ENCODE measurements at places on chromosomes 1 and 21. TPM values are rescaled to one million over a fixed set of nuclear protein-coding genes. Genes with fewer than 3 reads are reported as not detected.
A peak's percentile ranks its signal among the peaks of the same experiment; 100 is the strongest.

- DNase-seq, result no peak
Observed at GRCh38 chr1:66386712-66387111, 147.2 kb upstream of the SGIP1 start.

GRCh38 chr1:244876228-244876910 is 12.0 kb upstream of the HNRNPU start:
- no peak for DNase-seq

DNA sequence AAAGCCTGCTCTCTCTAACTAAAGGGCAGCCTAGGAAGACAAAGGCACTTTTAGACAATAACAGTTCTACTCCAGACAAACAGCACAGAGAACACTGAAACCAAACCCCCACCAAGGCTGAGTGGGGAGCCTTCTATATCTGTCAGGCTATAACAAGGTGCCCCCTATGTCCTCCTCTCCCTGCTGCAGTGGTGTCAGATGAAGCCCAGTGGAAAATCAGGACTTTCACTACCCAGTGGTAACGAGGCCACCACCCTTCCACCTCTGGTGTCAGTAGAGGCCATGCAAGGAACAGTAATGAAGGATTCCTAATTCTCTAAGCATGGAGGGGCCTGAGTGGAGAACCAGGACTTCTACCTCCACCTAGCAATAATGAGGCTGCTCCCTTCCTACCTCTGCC is 83.7 kb downstream of the ZSWIM5 start:
- no peak for DNase-seq

Gene AK4
- 28.3 TPM for total RNA-seq

GRCh38 chr1:158179301-158180041 is 1.2 kb upstream of the CD1D start:
- no peak for DNase-seq

- peak; percentile 41 for DNase-seq
Observed at GRCh38 chr1:35030756-35031446, 844 bp downstream of the ZMYM6 start.

- no peak for DNase-seq
Observed at GRCh38 chr1:78426408-78426807, 64.4 kb upstream of the PTGFR start.

Gene CNR2
- total RNA-seq, result not detected

Gene SPRR2E
- total RNA-seq, result not detected

GRCh38 chr1:195617106-195617505 is 991.1 kb downstream of the KCNT2 start:
- no peak for DNase-seq

GRCh38 chr1:33273961-33274371 is 17.7 kb downstream of the ZNF362 start:
- DNase-seq, result no peak

Gene CACNA1S
- total RNA-seq, result not detected

- DNase-seq, result no peak
Observed at GRCh38 chr1:218712677-218713076, 367.5 kb downstream of the TGFB2 start.

- DNase-seq, result no peak
Observed at GRCh38 chr1:234897754-234898454, 230.7 kb downstream of the TOMM20 start.

- DNase-seq, result no peak
Observed at GRCh38 chr1:190258003-190258402, 219.7 kb downstream of the BRINP3 start.

DNA sequence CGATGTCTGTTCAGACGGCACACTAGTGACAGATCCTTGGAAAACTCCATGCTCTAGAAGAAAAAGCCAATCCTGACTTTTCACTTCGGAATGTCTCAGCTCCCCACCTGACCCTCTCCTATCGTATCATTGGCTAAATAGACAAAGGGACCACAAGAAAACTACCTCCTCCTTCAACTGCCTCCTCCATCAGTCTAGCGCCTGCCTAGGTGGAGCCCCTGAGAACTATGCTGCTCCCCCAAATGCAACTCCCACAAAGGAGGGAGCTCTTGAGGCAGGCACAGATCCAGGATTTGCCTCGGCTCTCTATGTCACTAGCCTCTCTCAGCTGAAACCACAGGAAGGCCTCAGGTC is 148.4 kb downstream of the TOMM20 start:
- no peak for DNase-seq

Gene CFH
- total RNA-seq, result 0.60 TPM

DNA sequence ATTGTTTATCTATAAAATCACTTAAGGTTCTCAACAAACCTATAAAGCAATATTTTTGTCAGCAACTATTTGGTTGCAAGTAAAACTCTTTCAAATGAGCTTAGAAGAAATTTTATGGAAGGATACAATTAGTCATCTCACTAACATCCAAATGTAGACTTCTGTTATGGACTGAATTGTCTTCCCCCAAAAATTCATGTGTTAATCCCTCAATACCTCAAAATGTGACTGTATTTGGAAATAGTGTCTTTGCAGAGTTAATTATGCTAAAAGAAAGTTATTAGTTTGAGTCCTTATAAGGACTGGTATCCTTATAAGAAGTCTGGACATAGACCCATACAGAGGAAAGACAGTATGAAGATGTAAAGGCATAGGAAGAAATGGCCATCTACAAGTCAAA is 357.8 kb upstream of the PRMT6 start:
- no peak for DNase-seq

- DNase-seq, result peak; percentile 46
Observed at GRCh38 chr1:1123581-1124507, 8.0 kb upstream of the C1orf159 start.

GRCh38 chr1:159895286-159895685 is 4.7 kb downstream of the CFAP45 start:
- no peak for DNase-seq

Gene TLR5
- total RNA-seq, result not detected

- no peak for DNase-seq
Observed at GRCh38 chr1:167463875-167464575, 54.3 kb downstream of the CD247 start.

DNA sequence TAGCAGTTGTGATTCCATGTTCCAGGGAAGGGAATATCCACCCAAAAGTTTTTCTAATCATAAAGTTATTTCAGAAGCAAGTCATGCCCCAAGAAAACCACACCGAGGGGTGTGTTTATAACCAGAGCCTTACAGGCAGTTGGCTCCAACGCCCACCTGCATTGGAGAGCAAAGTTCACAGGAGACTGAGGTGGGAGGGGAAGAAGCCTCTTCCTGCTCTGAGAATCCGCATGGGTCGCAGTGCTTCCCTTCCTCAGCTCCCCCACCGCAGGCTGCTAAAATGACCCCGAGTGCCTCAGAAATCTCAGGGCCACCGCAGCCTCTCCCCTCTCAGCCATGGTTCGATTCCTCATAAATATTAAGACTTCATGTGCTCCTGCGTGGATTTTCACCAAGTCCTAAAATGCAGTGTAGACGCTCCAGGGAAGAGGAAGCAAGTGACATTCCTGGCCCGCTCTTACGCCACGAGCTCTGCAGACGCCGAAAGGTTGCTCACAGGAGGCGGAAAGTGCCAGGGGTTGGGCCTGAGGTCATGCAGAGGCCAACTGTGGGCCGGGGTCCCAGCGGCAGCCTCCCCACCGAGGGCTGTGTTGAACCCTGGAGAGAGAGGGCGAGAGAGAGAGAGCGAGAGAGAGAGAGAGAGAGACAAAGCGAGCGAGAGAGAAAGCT is 13.4 kb upstream of the SPSB1 start:
- no peak for DNase-seq

Gene NGF
- total RNA-seq, result 0.84 TPM

Gene GUCA2B
- total RNA-seq, result not detected

- DNase-seq, result no peak
Observed at GRCh38 chr1:198318085-198318484, 161.3 kb downstream of the NEK7 start.

- DNase-seq, result no peak
Observed at GRCh38 chr1:78088015-78088414, 42.2 kb downstream of the GIPC2 start.

DNA sequence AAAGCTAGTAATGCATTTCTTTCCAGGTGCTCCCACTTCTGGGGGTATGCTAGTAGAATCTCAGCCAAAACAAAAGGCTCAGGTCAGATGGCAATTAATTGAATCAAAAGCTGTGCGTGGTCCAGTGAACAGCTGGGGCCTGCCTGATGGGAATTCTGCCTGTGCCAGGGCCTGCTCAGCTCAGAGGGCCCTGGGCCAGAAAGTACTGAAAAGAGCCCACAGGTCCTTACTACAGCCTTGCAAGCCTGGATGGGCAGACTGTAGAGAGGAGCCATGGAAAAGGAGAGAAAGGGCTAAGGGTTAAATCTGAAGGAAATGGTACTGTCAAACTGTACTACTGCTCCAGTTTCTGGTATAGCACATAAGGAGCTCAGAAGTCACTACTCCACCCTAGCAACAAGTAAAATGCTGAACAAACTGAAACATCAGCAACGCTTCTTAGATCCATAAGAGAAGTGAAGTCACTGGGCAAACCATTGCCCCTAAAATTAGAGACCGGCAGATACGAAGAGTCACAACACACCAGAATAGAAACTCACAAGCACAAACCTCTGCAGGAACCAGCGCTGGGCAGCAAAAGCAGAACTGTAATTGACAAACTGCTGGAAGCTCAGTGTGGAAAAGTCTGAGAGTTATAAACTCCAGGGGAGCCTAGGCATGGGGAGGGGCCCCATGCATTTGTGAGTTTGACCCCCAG is 121.1 kb upstream of the SYT6 start:
- no peak for DNase-seq

DNA sequence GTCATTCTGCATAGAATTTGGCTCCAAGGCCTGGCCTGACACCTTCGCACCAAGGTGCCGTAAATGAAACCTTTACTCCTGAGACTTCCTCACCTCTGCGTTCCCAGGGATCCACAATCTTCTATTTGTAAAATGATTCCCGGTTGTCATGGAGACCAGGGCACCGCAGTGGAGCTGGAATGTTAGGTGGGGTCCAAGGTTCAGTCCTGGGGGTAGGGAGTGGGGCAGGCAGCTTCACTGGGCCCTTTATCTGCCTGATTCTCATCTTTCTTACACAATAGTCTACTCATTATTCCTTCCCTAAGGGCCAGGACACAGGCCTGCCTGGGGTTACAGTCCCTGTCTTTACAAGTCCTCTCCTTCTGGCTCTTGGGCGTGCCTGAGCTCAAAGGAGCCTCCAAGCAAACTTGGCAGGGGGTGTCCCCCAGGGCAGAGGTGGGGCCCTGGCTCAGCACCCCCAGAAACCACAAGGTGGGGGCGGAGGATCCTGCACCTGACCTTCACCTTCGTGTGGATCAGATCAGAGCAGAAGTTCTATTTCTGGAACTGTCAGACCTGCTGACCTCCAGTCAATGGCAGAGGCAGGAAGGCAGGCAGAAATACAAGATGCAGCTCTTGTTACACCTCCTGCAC is 51.1 kb downstream of the RIPK4 start:
- DNase-seq, result peak; percentile 6

DNA sequence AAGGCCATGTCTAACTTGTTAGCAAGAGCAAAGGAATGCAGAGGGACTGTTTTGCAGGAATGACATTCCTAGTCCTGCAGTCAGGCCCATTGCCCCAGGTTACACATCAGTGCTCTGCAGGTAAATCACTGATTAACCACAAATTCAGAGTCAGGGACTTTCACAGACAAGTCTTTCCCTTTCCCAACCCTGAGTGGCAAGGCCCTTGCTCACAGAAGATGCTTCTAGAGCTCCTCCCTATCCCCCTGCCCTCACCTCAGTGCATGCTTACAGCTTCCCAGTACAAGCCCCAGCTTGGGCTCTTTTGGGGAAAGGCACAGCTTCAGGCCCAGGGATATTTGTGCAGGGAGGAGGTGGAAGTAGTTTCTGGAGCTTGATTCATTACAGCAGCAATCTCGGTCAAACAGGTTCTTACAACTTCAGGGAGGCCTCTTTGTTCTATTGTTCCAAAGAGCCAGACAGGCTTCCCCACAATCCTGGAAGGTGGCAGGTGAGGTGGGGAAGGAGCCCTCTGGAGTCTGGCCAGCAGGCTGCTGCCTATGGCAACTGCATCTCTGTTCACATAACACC is 53.9 kb downstream of the CASQ2 start:
- no peak for DNase-seq

- DNase-seq, result no peak
Observed at GRCh38 chr1:56060906-56061305, 518.5 kb downstream of the PLPP3 start.

Gene LCE2B
- not detected for total RNA-seq

Gene EPHA2
- 114 TPM for total RNA-seq

Gene TMEM240
- total RNA-seq, result 3.1 TPM

Gene COL16A1
- total RNA-seq, result 5.3 TPM

Gene SPRR3
- total RNA-seq, result not detected

Gene ZC3H11A
- 49.7 TPM for total RNA-seq

DNA sequence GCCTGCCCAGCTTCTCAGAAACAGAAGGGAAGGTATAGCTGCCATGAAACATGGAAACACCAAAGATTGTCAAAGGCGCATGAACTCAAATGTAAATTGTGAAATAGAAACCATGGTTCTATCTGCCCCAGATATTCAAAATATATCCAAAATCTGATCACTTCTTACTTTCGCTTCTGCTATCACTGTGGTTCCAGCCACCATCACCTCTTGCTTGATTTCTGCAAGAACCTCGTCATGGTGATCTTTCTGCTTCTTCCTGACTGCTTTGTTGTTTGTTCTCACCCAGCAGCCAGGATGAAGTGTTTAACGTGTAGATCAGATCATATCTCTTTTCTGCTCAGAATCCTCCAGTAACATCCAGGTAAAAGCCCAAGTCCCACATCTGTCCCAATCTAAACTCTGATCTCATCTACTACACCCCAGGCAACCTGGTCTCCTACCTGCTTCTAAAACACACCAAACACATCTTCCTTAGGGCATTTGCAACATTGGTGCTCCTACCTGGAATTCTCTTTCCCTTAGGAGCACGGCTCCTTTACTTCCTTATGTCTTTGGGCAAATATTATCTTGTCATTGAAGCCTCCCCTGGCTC is 10.5 kb upstream of the LMO4 start:
- DNase-seq, result no peak

- DNase-seq, result no peak
Observed at GRCh38 chr1:153801786-153802697, 26.8 kb downstream of the SLC27A3 start.

DNA sequence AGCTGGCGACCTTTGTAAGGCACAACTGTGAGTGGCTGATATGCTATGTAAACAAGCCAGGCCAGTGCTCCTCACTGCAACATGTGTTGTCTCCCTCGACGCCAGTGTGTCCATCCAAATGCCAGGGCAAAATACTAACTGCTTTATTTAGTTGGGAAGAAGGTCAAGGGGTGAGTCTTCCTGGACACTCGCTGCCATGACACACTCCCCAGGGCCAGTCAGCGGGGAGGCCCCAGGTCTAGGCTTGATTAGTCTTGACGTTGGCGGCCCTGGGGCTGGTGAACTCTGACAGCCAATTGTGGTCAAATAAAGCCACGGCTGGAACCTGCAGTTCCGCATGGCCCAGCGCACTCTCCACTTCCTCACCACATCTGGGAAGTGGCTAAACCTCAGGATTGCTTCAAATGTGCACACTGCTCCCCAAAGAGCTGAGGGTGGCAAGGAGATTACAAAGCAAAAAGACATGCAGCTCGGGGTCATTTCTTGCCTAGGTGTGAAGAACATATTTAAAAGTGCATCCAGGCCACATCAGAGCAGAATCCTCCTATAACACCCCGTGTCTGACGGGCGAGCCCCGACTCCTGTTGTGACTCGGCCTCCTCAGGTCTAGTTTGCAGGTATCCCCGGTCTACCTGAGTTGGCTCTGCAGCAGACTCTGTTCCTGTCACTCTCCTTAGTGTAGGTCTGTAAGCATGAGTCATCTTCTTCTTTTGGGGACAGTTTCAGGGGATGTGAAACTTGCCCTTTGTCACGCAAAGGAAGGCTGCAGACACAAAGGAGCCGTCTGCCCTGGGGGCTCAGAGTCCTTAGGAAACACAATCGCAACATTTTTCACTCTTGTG is 183.5 kb downstream of the RUNX1 start:
- DNase-seq, result no peak

Gene LRRC71
- not detected for total RNA-seq

Data from HT1080 (cell line).